ENCODE measurements at places on chromosomes 12 and 14. TPM values are rescaled to one million over a fixed set of nuclear protein-coding genes. Genes with fewer than 3 reads are reported as not detected.

The P3H3 gene
- 29.1 TPM for polyA plus RNA-seq

- no peak for DNase-seq
These were observed 133.5 kb downstream of the CPNE8 start for GRCh38 chr12:38771871-38772270.

DNA sequence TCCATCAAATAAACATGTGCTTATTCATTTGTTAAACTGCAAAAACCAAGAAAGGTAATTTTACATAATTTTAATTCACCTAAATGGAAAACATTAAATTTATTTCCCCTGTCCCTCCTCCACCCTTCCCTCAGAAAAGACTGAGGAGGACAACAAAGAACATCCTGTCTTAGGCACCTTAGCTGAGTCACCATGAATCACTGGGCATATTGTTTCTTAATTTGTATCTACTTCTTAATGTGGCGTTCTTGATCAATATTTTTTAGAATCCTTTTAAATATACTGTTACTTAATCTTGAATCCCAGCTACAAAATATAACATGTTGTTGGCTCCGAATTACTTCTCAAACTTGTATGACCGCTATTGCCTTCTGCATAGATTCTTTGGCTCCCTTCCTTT lies 23.5 kb downstream of the SIX6 start:
- no peak for DNase-seq

The TAS2R42 gene
- polyA plus RNA-seq, result not detected

- DNase-seq, result no peak
These were observed 9.8 kb upstream of the SSTR1 start for GRCh38 chr14:38197784-38198335.

GRCh38 chr14:76267322-76268046 lies 108.5 kb upstream of the ESRRB start:
- peak; percentile 73 for DNase-seq

The ISCA2 gene
- 29.8 TPM for polyA plus RNA-seq

The POP5 gene
- polyA plus RNA-seq, result 50.9 TPM

DNA sequence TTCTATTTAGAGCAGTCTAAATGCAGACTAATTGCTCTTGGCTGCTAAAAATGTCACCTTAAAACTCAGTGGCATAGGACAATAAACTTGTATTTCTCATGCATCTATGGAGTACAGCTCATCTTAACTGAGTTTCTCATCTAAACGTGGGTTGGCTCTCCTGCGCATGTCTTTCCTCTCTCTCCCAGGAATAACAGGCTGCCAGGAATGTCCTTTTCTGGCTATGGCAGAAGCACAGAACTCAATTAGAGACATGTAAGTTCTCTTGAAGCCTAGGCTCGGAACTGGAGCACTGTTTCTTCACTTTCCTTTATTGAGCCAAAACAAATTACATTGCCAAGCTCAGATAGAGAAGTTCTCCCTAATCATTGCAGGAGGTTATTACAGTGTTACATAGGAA lies 722.3 kb upstream of the FLRT2 start:
- DNase-seq, result no peak

GRCh38 chr14:78007160-78007559 lies 163.0 kb upstream of the NRXN3 start:
- DNase-seq, result no peak

DNA sequence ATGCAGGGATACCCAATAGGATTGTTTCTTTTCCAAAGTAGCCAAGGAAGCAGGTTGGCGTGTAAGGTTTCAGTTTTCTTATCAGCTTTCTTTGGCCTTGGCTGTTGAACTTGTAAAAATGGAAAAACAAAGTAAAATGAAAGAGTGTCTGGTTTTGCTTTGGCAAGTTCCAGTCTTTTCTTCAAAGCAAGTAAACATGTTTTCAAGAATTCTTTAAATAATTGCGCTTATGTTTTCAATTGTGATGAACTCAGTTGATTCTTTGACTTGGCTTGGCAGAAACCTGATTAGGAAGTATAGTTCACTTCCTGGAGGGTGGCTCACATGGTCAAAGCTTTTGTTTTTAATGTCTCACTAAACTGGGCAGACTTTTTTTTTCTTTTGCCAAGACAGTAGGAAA lies 112.2 kb upstream of the USP44 start:
- DNase-seq, result no peak

The TPPP2 gene
- polyA plus RNA-seq, result 0.21 TPM

The RNF212B gene
- polyA plus RNA-seq, result 1.3 TPM

DNA sequence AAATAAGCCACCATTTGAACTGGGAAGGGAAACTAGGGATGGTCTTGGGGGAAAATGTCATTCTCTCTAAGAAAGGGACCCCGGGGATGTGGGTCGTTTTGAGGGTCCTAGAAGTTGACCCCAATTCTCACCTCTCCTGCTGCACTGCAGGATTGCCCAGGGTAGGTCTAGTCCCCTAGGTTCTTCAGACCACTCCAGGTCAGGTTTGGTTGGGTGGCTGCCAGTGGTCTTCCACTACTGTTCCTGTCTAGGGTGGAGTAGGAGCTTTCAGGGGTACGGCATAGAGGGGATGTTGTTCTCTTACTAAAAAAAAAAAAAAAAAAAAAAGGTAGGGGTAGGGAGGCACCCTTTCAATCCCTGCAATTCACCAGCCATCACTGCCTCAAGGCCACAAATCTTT lies 7.3 kb downstream of the HOXC8 start:
- no peak for DNase-seq

- no peak for DNase-seq
These were observed 331.4 kb downstream of the BCAT1 start for GRCh38 chr12:24617471-24617870.

DNA sequence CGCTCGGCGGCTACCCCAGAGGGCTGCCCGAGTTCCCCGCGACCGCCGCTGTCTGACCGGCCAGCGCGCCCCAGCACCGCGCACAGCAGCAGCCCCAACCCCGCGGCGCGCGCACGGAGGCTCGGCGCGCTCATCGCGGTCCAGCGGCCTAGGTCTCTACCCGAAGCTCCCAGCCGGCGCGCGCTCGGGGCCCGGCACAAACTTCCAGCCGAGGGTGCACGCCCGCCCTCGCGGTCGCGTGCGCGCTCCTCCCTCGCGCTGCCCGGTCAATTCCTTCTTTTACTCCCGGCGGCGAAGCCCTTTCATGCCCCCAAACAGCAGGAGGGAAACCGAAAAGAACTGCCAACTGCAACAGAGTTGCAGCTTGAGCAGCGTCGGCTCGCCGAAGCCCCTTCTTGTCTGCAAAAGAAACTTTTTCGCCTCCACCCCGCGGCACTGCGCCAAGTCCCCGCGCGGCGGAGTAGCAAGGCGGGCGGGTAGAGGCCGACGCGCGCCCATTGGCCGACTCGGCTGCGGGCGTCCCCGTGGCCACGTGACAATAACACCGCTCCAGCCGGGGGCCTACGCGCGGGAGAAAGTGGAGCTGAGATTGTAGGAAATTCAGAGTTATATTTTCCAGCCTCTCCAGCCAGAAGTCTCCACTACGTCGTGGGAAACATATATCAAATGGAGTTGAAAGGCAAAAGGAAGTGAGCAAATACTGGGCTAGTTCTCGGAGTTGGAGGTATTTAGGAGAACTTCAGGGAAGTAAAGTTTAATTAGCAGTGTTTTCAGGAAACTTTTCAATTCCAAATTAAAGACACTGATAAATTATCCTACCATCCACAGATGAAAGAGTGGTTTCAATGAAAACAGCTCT lies at the start of gene LRIG3:
Gene LRIG3, minus strand, starts transcription at position 403 of the 859 bp plus-strand sequence. Its CDS starts 269 bp downstream, at position 134.
- peak; percentile 95 for DNase-seq

GRCh38 chr12:5433845-5434646 lies 2.1 kb downstream of the NTF3 start:
- no peak for DNase-seq

The C12orf54 gene
- polyA plus RNA-seq, result 0.73 TPM

DNA sequence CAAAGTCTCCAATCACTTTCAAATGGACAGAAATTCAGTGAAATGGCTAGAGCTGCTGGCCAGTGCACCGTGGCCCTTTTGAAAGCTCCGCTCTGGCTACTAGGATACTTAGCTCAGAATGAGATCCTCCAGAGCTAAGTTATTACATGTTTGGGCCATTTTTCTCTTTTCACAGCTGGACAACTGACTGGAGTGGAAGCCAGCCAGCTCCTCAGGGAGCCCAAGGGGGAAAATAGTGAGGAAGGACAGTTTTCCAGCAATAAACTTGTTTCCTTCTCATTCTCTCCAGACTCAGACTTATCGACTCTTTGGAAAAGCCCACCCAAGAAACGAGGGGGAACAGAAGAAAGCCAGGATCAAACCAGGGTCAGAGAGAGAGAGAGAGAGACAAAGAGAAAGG lies 266.0 kb downstream of the KSR2 start:
- no peak for DNase-seq

- no peak for DNase-seq
These were observed 8.8 kb upstream of the KCNK13 start for GRCh38 chr14:90053044-90053443.
